CD4-positive, alpha-beta T cell treated with Interleukin-17A for 1 hour (primary cell): ENCODE measurements at places on chromosomes 3 and 15.
A peak's percentile ranks its signal among the peaks of the same experiment; 100 is the strongest.

GRCh38 chr15:69973102-69973714, 124.5 kb downstream of the TLE3 start:
- no peak for DNase-seq

DNA sequence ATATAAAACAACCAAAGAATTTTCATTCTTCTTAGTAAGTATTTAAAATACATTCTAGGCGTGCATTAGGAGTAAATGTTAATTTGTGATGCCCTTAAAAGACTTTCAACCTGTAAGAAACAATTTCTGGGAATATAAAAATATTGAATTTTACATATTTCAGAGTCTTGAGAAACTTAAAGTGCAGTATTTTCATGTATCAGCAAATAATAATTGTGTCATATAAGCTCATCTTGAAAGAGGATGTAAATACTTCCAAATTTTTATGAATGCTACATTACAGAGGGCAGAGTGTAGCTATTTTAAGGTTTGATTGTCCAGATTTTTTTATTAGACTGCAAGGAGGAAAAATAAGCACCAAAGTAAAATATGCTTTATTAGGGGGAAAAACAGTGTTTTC, 207.1 kb downstream of the VPS13C start:
- DNase-seq = no peak

DNA sequence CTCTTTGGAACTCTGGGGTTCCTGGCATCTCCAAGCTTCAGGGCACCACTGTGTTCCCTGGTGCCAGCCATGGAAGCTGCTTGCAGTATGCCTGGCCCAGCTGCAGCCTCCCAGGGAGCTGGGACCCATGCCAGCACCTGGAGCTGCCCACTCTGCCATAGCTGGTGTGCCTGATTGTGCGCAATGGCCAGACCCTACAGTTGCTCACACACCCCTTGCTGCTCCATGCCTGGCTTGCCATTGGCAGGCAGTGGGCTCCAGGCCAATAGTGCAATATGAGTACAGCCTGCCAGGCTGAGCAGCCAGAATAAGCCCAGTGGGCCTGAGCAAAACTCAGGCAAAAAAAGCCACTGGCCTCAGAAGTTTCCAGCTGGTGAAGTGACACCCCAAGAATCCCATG, 43.8 kb upstream of the LRRFIP2 start:
- no peak for DNase-seq

DNA sequence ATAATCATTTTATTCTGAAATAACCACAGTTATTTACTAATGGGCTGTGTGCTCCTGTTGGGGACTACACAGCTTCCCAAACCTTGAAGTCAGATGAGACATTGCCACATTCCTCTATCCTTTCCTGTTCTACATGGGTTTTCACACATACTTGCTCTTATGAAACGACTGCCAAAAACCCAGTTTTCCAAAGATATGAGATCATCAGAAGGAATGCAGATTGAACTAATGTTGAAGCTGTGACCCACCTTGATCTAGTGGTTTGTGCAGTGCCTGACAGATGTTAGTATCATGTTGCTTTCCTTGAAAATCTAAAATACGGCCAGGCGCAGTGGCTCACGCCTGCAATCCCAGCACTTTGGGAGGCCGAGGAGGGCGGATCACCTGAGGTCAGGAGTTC, 144.6 kb downstream of the VGLL4 start:
- no peak for DNase-seq

DNA sequence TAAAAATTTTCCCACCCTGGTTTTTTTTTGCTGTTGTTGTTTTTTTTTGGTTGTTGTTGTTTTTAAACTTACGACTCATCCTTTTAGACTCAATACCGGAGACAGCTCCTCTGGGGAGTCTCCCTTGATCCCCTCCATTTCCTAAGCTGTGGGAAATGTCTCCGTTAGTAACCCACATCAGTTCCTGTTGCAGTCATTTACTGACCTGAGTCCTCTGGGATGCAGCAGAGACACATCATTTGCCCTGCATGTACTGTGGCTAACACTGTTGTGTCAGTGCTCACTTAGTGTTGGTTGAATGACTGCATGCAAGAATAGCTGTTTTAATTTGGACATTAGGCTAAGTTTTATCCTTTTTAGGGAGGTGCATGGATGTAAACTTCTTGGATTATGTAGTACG, 83.8 kb downstream of the MBNL1 start:
- no peak for DNase-seq

GRCh38 chr3:176595307-176595706, 602.0 kb downstream of the TBL1XR1 start:
- no peak for DNase-seq

DNA sequence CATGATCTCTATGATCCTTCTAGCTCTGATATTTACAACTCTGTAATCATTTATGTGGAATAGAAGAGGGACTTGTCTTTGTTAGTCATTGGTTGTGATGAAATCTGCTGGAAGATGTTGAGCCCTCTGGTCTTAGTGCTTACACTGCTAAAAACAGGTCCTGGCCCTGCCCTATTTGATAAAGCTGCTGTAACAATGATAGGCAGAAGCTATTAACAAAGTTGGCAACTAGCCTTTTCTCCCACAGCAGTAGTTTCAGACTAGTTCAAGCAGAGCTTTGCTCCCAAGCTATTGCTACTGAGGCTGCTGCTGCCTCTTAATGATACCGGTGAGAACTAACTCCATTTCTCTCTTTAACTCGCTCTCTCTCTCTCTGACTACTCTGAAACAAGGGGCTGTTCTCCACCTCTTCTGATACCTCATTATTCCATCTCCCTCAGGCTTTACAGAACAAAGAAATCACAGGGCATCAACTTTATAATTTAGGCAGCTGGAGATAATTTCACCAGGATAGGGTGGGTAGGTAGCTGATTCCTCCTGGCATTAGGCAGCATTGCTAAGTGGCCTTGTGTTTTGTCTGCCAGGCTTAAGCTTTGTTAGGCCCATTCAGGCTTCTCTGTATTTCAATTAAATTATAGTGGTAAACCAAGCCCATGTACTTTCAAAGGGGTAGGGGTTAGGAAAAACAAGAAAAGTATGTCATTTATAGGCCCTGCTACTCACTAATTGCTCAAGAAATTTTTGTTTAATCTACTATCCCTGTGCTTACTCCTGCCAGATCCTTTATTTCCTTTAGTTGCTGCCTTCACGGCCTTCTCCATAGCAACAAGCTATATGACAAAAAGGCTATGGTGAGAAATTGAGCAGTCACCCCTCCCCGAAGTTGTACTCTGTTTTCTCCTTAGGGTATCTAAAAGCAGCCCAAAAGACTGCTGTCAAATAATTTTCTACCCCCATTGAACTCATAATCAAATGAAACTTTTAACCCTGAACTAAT, 139.6 kb downstream of the RBPMS2 start:
- no peak for DNase-seq

- DNase-seq = no peak
These were observed 452.1 kb upstream of the PPP2R3A start for GRCh38 chr3:135513106-135514059.

- DNase-seq = no peak
These were observed 163.2 kb upstream of the GRM7 start for GRCh38 chr3:6697722-6698121.

GRCh38 chr15:91320101-91320500, 220.0 kb downstream of the SV2B start:
- peak; percentile 57 for DNase-seq

- DNase-seq = no peak
These were observed 170.0 kb downstream of the NR2F2 start for GRCh38 chr15:96500508-96500907.

DNA sequence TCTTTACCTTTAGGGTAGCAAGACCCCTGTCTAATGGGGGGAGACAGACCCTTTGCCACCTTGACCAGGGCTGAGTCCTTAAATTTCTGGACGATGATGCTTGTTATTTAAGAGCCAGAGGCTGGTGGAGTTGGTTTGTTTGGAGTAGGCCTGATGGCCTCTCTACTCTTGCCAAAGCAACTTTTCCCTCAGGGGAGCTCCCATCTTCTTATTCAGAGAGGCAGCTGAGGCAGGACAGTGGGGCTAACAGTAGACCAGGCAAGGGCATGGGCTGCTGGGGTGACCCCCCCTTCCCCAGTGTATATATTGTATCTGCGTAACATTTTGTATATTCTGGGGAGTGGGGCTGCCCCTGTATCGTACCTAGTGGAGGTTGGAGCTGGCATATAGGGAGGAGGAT, 10.3 kb downstream of the RPS17 start:
- DNase-seq = no peak

DNA sequence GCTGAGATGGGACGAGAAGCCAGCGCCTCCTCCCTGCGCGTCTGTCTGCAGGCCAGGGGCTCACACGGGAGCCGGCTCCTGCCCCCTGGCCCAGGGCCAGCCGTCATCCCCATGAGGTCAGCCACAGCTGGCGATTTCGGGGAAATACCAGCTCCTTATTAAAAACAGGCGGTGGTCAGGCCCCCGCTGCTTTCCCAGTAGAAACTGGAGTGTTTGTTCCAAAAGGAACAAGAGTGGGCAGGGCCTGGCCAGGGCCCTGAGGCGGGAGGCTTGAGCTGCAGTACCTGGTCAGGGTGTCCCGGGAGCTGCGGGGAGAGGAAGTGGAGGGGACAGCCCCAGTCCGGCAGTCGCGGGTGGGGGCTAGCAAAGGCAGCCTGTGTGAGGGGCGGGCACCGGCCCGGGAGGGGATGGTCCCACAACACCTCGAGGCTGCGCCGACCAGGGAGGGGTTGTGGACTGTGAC, 17.8 kb downstream of the MYL3 start:
- no peak for DNase-seq

DNA sequence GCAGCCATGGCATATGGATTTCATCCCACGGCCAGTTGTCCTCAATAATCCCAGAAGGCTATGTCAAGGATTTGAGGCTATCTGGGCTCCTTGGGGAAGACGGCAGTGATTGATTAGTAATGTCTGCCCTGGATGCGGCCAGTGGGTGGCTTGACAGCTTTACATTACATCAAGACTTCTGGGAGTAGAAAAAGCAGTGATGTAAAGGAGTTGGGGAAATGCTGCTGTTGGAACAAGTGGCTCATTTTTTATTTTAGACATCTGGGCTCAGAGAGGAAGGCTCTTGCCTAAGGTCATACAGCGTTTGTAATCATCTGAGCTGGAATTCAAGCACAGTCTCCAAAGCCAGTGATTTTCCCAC, 94.1 kb downstream of the FLNB start:
- no peak for DNase-seq
